Left lung (tissue), 14 donors: ENCODE measurements at places on chromosomes 4 and X.

DNA sequence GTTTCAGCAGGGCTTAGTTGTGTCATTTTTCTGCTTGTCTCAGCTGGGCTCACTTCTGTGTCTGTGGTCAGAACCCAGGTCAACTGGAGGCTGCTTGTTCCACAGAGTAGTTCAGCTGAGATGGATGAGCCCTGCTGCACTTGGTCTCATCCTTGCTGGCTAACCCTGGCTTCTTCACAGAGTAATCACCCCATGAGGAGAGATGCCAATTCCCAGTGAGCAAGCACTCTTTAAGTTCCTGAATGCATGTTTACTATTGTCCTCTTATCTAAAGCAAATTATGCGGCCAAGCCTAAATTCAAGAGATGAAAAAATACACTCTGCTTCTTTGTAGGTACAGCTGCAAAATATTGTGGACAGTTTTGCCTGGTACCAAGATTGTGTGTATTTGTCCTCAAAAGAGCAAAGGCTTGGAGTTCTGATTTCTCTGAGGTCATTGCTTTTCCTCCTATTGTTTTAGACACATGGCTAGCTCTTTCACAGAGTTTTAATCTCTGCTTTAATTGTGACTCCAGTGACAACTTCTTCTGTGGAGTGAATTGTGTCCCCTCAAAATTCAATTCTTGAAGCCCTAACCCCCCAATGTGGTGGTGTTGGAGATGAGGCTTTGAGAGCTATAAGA lies 236.6 kb upstream of the ANKRD50 start:
- no peak for DNase-seq

DNA sequence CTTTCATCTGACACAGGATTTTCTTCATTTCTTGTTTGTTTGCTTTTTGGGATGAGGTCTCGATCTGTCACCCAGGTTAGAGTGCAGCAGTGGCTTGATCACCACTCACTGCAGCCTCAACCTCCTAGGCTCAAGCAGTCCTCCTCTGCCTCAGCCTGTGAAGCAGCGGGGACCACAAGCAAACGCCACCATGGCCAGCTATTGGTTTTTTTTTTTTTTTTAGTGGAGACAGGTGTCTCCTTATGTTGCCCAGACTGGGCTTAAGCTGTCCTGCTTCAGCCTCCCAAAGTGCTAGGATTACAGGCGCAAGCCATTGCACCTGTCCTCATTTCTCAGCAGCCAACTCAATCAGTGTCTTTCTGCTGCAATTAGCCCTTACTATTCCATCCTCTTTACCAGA lies 10.3 kb downstream of the SPRY1 start:
- no peak for DNase-seq

DNA sequence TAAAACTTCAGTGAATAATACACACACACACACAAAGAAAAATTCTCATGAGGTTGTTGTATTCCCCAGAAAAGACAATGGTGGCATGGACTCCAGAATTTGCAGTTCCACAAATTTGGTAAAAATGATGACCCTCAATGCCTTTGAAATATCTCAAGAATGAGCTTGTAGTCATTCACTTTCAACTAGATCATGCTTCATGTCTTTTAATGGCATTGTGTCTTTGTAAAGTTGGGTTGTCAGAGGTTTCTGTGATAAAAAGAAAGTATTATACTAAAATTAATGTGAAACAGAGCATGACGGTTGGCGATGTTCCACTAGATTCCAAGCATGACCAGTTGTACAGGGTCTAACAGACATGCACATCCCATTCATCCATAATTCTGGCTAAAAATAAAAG lies 685.0 kb upstream of the FRG1 start:
- no peak for DNase-seq

DNA sequence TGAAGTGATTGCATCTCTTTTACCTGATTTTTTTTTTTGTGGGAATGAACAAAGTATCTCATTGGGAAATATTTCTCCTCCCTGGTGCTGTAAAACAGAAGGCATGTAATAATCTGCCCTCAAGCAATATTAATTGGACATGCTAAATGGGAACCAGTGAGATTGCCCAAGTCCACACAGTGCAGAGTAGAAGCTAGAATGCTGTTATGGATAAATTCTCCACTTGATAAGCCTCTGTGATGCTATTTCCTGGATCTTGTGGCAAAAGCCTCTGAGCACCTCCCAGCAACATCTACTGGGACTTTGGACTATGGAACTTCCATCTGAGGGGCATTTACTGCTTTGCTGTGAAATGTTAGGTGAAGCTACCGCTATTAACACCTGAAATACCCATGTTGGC lies 46.9 kb upstream of the YTHDC1 start:
- no peak for DNase-seq

DNA sequence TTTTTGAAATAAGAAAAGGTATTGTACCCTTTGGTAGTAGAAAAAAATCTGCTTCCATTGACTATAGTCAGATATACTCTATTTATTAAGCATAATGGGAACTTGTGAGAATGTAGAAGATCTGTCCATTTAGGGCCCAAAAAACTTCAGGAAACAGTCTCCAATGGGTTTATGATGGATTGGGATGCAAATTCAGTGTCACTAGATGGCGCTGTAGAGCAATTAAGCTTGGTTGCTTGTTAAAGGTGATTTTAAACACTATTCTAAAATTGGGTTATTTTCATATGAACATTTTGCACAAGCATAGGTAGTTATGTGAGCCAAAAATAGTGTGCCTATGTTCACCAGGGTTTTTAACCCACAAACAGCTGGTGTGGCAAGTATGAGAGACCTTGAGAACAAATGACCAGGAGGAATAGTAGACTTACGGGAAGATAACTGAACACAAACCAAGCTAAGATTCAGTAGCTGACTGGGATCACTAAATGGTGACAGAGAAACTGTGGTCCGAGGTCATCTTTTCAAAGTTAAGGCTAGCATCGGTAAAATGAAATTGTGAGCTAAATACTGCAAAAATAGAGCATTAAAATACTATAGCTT lies 80.3 kb upstream of the LSM6 start:
- peak; percentile 32 for DNase-seq

- DNase-seq: no peak
Observed at GRCh38 chrX:101408532-101408841, 465 bp downstream of the HNRNPH2 start.

- no peak for DNase-seq
Observed at GRCh38 chr4:74714611-74715130, 79.7 kb downstream of the BTC start.

DNA sequence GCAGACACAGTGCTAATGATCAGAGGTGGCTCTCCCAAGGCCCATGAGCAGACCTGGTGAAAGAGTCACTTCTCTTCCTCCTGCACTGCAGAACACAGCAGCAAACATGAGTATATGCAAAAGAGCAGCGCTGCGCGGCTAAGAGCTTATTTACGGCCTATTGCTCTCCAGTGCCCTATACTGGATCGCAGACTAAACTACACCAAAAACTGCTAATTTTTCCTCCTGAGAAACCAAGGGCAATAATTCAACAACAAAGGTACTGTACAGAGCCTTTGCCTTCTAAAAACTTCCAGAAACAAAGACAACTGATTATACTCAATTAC lies 702.5 kb downstream of the ARAP2 start:
- no peak for DNase-seq
